Stimulated activated CD8-positive, alpha-beta memory T cell treated with anti-CD3 and anti-CD28 coated beads, Interleukin-15, amount 100 ng/mL, for 48 hours (primary cell): ENCODE measurements at places on chromosomes 12 and 14.

- no peak for DNase-seq
These were observed 188.3 kb downstream of the DAD1 start for GRCh38 chr14:22400655-22401259.

- DNase-seq, result no peak
These were observed 268.2 kb downstream of the ALG10 start for GRCh38 chr12:34290381-34290995.

DNA sequence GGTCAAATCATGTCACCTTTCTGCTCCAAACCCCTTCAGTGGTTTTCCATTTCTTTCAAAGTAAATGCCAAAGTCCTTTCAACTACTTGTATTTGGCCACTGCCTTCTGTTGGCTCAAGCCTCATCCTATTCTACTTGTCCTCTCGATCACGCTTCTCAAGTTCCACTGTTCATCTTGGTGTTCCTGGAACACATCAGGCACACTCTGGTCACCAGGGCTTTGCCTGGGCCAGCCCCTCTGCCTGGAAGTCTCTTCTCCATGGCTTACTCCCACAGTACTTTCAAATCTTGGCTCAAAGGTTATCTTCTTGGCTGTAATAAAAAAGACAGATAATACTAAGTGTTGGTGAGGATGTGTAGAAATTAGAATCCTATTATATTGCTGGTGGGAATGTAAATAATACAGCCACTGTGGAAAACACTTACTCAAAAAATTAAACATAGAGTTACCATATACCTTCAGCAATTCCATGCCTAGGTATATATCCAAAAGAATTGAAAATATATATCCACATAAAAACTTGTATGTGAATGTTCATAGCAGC lies 17.3 kb upstream of the PPFIBP1 start:
- DNase-seq, result no peak

DNA sequence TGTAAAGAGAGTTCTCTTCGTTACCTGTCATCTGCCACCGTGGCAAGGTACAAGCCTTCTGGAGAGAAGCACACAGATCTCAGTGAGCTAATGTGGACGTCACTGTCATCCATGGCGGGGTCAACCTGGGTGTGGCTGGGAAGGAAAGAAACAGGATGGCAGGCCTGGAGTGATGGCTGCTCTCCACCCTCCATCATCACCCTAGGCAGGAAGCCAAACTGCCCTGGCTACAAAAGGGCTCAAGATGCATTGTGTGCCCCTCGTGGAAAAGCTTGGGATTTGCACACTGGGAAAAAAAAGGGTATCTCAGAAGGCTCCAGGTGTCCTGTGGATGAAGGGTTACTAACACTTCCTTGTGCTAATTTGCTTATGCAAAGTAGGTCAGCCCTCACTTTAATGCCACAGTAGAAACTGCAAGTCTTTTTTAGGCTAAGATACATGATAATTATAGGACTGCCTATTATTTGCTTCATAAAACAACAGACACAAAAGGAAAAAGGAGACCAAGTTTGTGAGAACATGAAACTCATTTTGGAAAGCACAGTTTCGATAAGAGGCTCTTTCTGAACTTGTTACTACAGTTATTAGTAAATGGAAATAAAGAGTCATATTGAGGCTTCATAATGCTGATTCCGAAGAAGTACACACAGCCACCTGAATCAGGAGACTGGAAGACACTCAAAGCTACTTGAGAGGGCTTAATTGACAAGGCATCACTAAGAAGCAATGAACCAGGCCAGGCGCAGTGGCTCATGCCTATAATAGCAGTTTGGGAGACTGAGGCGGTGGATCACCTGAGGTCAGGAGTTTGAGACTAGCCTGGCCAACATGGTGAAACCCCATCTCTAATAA lies 18.9 kb downstream of the RFC5 start:
- DNase-seq, result no peak

GRCh38 chr12:117498256-117498655 lies 136.8 kb upstream of the NOS1 start:
- no peak for DNase-seq

DNA sequence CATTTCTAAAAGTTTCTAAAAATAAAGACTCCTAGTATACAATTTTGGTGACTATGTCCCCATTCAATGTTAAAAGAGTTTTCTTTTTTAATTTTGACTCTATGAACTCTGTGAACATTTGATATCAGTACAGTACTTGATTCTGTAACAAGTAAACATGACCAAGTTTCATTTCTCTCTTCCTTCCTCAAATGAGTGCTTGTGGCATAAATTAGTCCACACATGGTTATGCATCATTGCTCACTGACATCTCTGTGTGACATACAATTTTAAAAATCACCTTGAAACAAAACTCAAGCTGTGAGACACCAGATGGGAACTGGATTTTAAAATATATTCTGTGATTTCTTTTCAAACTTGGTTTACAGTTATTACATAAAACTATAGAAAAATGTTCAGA lies 253.9 kb upstream of the MDGA2 start:
- DNase-seq, result no peak

GRCh38 chr14:99472937-99473336 lies 7.7 kb downstream of the SETD3 start:
- DNase-seq, result no peak

GRCh38 chr14:32697114-32697513 lies 241.6 kb upstream of the NPAS3 start:
- no peak for DNase-seq

- peak; percentile 56 for DNase-seq
These were observed 30.3 kb downstream of the CD9 start for GRCh38 chr12:6230321-6231110.

DNA sequence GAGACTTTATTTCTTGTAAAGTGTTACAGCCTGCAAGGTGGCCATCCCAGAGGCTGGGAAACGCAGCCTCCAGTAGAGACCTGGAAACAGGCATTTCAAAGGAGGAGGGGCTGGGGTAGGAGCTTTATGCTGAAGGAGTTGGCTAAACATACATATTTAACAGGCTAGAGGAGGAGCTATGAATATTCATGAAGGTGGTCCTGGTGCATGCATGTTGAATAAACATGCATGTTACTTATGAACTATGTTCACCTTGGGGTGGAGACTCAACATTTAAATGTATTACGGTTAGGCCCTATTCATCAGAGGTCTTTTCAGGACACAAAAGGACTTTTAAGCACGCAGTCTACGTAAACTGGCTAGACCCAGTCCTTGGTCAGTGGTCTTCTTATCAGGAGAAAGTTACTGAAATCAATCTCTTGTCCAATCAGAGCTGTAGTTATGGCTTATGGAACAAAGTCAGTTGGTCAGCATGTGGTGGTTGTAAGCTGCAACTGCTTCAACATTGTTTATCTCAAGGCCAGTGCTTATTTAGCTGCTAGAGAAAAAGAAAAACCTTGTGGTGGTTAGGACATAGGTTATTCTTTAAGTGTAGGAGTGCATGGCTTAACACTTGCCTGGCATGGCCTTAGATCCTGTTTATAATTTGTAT lies 11.4 kb upstream of the ARF6 start:
- no peak for DNase-seq

- no peak for DNase-seq
These were observed 16.7 kb downstream of the ZNF664 start for GRCh38 chr12:123989753-123990152.

- no peak for DNase-seq
These were observed 16.8 kb downstream of the ERO1A start for GRCh38 chr14:52678591-52678990.

DNA sequence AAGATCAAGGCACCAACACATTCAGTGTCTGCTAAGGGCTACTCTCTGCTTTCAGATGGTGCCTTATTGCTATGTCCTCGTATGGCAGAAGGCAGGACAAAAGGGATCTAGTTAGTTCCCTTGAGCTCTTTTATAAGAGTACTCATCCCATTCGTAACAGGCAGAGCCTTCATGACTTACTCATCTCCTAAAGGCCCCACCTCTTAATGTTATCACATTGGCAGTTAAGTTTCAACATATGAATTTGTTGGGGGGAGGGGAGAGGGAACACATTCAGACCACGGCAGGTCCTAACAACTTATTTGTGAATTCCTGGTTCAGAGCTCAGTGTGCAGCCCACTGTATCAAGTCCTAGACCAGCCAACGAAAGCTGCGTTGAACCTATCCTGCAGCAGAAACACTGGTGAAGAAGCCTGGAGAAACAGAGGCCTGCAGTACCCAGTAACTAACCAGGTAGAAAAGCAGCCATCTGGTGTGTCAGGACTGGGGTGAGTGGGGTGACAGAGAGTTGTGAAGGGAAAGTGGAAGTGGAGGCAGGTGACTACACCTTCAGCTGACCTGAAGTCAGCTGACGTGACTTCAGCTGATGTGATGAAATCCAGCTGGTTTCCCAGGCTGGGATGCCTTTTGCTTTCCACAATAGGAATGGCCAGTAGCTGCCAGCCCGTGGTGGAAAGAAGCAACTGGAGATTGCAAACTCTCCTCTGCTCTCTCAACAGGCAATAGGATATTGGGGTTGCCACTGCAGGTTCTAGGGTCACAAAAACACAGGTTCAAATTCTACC lies 101.6 kb upstream of the PLXNC1 start:
- no peak for DNase-seq

GRCh38 chr14:100605706-100606686 lies 18.8 kb upstream of the BEGAIN start:
- DNase-seq, result no peak

DNA sequence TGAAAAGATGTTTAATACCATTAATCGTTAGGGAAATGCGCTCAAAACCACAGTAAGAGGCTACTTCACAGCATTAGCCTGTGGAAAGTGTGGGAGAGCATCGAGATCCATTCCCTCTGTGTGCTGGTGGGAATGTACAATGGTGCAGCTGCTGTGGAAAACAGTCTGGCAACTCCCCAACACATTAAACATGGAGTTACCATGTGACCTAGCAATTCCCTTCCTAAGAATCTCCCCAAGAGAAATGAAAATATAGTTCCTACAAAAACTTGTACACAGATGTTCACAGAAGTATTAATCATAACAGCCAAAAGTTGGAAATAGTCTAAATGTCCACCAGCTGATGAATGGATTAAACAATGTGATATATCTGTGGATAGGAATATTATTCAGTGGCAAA lies 23.8 kb downstream of the MLXIP start:
- DNase-seq, result no peak

DNA sequence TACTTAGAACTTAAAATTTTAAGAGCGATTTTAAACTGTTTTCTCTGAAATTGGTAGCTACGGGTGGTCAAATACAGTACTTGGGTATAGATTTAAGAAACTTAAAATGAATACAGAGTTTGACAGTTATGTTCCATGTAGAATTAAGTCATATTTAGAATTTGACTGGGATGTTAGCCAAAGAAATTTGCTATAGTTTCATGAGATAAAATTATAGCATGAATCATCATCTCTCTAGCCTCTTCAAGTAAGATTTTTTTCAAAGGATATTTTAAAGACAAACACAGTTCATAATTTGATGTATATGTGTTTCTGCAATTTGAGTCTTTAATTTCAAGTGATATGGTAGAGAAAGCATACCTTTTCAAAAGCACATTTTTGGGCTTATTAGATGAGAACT lies 41.0 kb downstream of the ZCRB1 start:
- DNase-seq, result no peak

- DNase-seq, result no peak
These were observed 1.0 kb downstream of the BEST3 start for GRCh38 chr12:69698054-69698453.

GRCh38 chr12:116595186-116595585 lies 36.0 kb downstream of the MAP1LC3B2 start:
- DNase-seq, result no peak

- no peak for DNase-seq
These were observed 230.8 kb downstream of the NUAK1 start for GRCh38 chr12:105907982-105908381.

GRCh38 chr12:3520168-3520567 lies 29.2 kb downstream of the PRMT8 start:
- no peak for DNase-seq

GRCh38 chr12:22787557-22787956 lies 162.6 kb downstream of the ETNK1 start:
- DNase-seq, result no peak

DNA sequence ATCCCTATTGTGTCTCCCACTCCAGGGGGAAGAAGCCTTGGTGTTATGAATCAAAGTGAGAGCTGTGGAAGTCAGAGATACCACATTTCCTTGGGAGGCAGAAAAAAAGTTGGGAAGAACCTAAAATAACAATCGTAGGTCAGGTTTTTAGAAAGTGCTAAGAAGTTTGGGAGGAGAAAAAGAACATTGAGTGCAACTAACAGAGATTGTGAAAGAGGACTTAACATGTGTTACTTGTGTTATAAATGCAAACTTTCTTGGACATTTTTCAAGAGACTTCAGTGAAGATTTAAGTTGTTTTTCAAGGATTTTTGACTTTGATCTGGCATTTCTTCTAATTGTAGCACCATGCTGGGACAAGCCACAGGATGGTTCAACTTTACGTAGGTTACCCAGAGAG lies 7.8 kb upstream of the ERP27 start:
- no peak for DNase-seq

- no peak for DNase-seq
These were observed 105.3 kb downstream of the PAX9 start for GRCh38 chr14:36766974-36767373.

- DNase-seq, result no peak
These were observed 44.3 kb downstream of the NCOR2 start for GRCh38 chr12:124523071-124523470.

DNA sequence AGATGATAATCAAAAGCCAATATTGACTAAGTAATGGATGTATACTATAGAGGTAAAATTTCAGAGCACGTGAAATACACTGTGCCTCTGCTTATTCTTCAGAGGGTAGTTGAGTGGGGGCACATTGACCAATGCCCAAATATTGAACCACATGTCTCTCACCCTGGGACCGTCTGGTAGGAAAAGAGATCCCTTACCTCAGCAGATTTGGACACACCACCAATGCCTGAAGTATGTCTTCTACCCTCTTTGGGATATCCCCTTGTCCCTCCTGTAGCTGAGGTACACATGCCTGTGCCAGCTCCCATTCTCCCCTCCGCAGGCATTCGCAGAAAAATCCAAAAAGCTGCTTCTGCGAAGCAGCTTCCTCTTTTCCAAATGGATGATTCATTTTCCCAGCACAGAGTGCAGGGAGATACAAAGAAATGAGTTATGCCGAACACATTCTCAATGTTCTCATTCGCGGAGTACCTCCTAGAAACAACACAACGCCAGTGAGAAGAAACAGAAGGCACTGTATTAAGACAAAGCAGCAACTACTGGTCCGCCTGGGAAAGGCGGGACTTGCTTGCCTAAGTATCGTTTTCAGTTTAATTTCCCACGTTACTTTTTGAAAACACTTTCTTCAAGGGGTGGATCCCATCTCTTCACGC lies 691 bp downstream of the ZFYVE26 start:
- DNase-seq, result no peak
